ENCODE measurements at places on chromosomes 2 and 18.

DNA sequence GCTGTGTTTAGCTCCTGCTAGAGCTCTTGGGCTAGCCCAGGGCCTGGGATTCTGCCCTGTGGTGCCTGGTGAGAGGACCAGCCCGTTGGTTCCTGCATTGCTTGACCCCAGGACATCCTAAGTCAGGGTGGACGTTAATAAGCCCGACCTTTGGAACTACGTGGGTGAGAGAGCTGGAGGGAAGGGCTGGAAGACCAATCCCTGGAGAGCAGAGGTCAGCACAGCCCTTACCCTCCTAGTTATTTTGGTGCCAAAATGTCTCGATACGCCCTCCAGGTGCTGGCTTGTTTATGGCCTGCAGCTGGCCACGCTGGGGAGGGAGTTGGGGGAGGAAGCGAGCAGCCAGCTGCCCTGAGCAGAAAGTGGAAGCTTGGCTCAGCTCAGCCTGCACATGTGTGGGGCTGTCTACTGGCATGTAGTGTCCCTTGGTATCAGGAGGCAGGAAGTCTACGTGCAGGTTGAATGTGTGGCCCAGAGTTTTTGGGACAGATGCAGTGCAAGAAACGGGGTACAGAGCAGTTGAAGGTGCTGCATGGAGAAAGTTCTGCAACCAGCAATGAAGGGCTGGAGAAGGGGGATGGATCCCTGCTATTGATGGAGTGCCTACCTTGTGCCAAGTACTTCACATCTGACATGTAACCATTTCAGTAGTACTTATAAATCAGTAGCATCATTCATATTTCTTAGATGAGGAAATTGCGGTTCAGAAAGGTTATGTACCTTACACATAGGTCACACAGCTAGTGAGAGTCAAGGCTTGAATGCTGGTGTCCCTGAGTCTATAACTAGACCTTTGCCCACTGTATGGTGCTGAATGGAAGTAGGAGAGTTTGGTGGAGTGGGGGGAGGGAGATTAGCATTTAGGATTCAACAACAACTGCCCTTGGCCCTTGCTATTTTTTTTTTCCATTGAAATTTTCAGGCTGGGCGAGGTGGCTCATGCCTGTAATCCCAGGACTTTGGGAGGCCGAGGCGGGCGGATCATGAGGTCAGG is 5.0 kb upstream of the DGKD start:
- DNase-seq = no peak

DNA sequence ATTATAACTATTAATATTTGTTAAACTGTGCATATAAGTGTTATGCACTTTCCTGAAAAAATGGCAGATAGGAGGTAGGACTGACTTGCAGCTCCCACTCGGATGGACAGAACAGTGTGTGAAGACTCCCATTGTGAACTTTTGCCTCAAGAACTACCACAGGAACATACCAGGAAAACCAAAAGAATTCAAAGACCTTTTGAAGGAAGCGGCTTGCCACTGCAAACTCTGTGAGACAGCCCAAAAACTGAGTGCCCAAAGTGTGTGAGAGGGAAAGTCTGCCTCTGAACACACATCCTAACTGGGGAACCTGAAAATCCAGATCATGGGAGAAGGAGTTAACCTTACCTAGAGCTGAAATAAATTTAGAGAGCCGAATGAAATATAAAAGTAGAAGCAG is 171.0 kb downstream of the ZBTB7C start:
- DNase-seq = no peak

DNA sequence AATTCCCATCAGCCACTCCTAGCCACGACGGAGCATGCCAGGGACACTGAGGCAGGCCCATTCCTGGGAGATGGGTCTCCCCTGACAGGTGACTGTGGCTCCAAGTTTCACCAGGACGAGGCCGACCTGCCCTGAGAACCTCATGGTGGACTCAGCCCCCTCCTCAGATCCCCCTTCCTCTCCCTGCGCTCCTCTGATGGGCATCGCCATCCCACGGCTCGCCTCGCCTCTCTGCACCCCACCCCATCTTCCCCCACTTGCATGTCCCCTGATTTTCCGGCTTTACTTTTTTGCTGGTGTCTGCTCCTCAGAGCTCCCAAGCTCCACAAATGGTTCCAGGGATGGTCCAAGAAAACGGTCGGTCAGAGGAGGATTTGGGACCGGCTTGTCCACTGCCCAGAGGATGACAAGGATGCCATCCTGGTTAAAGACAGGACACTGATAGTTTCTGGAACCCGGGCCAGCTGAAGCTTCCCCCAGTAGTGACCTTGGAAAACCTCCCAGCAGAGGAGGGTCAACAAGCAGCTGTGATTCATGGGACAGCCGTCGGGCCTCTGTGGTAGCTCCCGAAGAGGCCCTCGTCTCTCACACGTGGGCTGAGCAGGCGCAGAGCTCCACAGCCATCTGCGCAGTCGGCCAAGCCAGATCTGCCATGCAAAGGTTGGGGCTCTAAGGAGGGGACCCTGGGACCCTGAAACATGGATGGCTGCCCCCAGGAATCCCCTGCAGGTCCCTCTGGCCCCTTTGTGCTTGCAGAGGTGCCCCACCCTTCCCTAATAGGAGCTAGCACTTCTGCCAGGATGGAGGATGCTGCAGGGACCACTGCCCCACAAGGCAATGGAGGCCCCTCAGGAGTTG is 87.8 kb upstream of the SLC66A3 start:
- DNase-seq = no peak

- DNase-seq = no peak
Measured at GRCh38 chr2:10173258-10174005, 50.9 kb downstream of the RRM2 start.

DNA sequence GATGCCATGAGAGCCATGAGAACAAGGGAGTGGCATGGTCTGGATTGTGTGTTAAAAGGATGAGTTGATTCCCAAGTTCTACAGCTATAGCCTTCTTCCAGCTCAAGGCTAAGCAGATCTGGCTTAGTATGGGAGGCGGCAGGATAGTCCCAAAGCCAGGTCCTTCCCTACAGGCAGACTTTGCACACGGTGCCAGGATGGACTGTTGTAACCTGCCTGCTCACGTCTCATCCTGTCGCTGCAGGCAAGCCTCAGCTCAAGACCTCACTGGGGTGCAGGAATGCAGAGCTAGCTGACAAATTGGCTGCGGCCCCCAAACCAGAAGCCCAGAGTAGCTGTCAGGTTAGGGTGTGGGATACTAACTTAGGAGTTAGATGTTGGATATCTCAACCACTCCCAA is 28.8 kb upstream of the IGFBP5 start:
- no peak for DNase-seq

DNA sequence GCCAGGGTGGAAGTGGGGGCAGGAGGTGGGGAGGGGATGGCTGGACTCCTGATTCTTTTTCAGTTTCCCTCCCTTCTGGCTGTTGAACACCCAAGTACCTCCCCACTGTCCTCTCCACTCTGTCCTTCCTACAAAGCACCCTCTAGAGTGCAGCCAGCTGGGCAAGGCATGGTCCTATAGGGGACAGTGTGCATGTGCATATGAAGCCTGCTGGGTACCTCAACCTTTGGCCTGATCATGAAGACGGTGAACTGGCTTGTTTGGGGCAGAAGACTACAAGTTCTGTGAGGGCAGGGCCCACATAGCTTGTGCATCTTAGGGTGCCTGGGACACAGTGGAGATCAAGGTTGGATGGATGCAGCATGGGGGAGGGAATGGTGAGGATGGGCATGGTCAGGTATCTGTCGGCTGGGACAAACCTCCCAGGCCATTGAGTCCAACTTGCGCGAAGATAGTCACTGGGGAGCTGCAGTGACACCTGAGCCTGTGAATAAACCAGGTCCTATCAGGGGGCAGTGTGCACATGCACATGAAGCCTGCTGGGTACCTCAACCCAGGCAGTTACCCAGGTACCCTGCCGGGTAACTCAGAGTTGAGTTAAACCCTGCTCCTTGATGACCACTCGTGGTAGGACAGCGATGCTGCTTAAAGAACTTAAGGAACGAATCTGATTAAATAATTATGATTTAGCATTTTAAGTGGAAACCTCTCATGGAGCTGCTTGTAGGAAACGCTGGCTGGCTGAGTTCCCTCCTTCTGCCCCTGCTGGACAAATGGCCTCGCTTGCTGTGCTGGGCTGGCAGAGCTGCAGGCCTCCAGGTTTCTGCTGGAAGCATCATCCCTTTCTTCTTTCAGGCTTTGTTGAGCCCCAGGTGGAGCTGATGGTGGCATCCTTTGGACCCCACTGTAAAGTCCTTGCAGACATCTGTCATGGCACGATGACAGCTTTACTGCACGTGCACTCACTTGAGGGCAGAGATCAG is 84.0 kb downstream of the POLR1A start:
- DNase-seq = no peak

GRCh38 chr2:206799083-206799482 is 33.7 kb downstream of the FASTKD2 start:
- DNase-seq = no peak

- no peak for DNase-seq
Measured at GRCh38 chr2:17226941-17227490, 291.2 kb downstream of the RAD51AP2 start.

GRCh38 chr2:158926478-158926948 is 41.9 kb upstream of the TANC1 start:
- DNase-seq = no peak

- no peak for DNase-seq
Measured at GRCh38 chr2:182242609-182243008, 184.2 kb downstream of the PDE1A start.

GRCh38 chr2:177516824-177517544 is 124.4 kb downstream of the AGPS start:
- no peak for DNase-seq

DNA sequence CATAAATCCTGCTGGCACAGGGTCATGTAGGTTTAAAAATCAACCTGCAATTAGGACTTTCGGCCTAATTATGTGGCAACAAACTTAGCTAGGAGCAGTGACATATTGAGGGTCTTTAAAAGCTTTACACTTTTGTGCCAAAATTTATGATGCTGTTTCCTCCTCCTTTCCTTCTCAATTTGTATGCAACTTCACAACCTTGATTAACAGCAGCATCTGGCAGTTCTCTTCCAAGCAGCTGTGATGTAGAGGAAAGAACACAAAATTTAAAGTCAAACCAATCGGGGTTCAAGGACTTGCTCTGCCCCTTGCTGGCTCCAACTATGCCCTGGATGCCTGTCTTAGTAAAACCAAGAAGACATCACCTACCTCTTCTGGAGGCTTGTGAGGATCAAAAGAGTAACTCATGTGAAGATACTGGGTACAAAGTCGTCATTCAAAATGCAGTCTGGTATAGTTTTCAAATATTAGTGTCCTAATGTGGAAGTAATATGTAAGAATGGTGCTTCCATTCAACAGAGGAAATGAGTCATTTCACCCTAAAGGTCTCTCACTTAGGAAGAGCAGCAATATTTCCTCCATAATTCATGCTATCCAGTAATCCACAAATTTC is 94.7 kb downstream of the ANKRD44 start:
- DNase-seq = no peak

GRCh38 chr2:234514873-234515638 is 18.2 kb upstream of the ARL4C start:
- DNase-seq = no peak

GRCh38 chr2:42752816-42753813 is 10.8 kb downstream of the OXER1 start:
- DNase-seq = no peak

GRCh38 chr2:217520356-217521010 is 482.3 kb downstream of the TNS1 start:
- DNase-seq = no peak

- DNase-seq = no peak
Measured at GRCh38 chr2:185978634-185979407, 240.2 kb downstream of the FSIP2 start.

- no peak for DNase-seq
Measured at GRCh38 chr2:139916822-139917221, 1136.6 kb upstream of the NXPH2 start.

GRCh38 chr2:28695245-28695647 is 56.4 kb upstream of the PPP1CB start:
- peak; percentile 64 for DNase-seq

GRCh38 chr18:69980982-69981804 is 33.5 kb upstream of the CD226 start:
- DNase-seq = no peak

DNA sequence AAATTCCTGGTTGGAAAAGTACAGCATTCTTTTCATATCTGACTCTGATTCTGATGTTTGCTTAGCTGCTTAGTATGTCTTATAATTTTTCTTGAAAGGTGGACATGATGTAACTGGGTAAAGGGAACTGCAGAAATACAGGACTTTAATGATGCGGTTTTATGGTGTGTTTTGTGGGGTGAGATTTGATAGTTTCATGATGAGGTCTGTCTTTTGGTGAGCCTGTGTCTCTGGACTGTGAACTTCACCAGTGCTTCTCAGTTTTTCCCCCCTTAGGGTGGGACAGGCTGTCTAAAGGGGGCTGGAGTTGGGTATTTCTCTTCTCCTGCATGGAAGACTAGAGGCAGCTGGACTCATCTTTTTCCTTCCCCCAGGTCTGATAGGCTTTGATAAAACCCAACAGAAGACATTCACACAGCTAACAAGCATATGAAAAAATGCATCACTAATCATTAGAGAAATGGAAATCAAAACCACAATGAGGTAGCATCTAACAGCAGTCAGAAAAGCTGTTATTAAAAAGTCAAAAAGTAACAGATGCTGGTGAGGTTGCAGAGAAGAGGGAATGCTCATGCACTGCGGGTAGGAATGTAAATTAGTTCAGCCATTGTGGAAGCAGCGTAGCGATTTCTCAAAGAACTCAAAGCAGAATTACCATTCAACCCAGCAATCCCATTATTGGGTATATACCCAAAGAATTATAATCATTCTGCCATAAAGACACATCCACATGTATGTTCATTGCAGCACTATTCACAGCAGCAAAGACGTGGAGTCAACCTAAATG is 77.6 kb downstream of the EPC2 start:
- DNase-seq = no peak

GRCh38 chr18:55396267-55396905 is 191.6 kb downstream of the TCF4 start:
- DNase-seq = no peak

All from ELF-1 (cell line).